ENCODE measurements at places on chromosomes 3 and 15.

DNA sequence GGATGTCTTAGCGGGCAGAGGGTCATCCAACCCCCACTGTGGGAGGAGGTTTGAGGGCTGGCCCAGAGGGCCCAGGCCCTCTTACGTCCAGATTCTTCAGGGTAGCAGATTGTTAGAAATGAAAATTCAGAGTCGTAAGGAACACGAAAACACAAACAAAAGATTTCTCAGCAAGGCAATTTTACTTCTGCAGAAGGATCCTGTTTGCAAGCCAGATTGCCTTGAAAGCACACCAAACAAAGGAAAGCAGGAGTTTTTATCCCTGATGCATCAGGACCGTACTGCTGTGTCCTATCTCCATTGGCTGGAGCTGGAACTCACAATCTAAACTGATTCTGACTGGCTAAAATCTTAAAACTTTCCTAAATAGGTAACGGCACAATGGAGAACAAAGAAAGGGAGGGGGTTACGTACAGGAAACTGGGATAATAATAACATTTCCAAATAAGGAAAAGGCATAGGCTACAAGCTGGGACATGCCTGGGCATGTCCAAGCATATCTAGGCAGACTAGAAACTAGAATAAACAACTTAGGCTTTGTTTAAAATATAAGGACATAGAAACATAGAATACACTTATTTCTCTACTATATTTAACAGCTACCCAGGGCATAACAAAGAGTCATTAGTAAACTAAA is 97.3 kb upstream of the C2CD4B start:
- no peak for DNase-seq

DNA sequence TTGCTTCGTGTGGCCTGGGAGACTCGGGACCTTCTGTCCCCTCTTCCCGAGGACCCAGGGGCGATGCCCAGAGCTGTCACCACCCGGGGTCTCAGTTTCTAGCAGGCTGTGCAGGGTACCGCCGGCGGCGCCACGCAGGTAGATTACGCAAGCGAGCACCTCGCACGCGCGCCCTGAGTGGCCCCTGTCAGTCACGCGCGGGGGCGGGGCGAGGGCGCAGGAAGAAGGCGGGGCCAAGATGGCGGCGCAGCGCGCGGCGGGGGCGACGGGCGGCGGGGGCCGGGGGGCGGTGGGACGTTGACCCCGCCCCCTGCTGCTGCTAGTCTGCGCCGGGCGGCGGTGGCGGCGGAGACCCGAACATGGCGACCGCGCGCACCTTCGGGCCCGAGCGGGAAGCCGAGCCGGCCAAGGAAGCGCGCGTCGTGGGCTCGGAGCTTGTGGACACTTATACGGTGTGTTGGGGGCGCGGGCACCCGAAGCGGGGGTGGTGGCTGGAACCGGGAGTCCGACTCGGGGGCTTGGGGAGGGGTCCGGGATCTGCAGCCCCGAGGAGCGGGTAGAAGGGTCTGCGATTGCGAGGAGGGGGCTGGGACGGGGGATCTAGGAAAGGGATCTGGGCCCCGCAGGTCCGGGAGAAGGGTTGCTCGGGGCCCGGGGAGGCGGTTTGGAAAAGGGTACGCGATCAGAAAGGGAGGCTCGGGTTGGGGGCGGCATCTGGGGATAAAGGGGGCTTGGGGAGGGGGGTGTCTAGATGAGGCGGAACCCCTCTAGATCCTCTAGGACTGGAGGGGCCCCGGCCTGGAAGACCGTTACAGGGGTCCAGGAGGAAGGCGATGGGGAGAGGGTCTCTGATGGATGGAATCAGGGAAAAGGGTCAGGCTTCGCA is at the start of gene NISCH:
Gene NISCH, plus strand, starts transcription at position 322 of the 886 bp plus-strand sequence. Its CDS starts 38 bp downstream, at position 360.
- peak; percentile 69 for DNase-seq

DNA sequence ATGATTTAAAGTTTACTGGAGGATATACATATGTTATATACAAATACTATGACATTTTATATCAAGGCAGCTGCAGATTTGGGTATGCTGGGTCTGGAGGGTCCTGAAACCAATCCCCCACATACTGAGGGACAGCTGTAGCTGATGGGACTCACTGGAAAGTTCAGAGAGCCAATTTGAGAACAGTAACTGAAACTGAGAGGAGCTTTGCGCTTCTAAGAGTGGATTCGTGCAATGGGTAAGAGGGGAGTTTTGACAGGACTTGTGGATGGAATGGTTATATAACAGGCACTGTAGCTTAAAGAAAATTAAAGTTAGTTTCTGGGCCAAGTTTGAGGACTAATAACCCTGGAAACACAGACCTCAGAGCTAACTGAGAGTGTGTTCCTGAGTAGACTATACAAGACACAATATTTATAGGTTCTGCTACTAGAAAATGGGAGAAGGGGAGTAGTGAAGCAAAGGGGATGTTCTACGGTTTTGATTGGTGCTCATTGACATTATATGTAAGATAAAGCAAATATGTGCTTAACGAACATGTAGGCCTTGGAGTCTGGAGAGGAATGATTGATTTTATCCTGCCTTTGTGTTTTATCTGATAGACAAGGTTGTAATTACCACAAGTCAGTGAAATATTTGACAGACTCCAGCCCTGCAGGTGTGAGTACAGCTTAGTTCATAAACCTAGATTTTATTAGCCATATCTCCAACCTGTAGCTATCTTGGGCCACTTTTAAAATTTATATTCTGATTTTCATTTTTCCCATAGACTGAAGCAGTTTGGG is 4.8 kb upstream of the ZMAT3 start:
- no peak for DNase-seq

DNA sequence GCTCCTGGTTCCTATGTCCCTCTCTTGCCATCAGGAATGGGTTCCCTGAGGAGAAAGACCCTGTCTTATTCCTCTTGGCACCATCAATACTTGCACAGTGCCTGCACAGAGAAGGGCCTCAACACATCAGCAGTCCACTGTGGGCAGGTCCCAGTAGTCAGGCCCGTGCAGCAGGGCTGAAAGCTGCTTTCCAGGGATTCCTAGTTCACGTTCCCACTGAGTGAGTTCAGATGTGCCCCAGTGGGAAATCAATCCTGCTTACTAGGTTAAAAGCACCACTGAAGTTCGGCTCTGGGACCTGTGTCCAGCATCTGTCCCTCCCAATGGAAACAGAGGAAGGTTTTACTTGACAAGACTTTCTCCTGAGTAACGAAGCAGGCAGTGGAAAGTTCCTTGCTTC is 15.7 kb downstream of the RAB43 start:
- DNase-seq = no peak

GRCh38 chr15:41506796-41507341 is 6.8 kb downstream of the LTK start:
- DNase-seq = no peak

DNA sequence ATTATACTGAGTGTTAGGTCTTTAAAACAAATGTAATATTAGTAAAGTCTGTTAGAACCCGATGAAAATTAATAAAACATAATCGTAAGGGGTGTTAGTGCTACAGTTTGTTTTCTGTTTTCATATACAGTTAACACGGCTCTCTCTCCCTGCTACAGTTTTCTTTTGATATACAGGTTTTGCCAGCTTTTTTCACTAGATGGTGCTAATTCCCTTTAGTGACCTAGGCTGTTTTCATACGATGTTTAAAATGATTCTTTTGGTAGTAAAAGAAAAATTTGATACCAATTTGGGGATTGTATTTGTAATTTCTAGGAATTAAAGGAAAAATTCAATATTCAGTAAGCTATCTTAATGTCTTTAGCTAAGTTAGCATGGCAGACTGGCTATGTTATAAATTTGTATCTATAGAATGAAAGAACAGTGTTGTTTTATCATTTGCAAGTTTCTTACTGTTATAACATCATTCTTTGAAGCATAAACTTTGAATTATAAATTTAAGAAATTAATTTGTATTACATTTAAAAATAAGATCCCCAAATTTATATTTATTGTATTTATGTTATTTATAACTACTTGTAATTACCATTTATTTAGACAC is 11.5 kb downstream of the APH1B start:
- no peak for DNase-seq

- no peak for DNase-seq
Measured at GRCh38 chr3:90099493-90099892, 992.1 kb downstream of the EPHA3 start.

- DNase-seq = no peak
Measured at GRCh38 chr15:49439678-49440395, 16.8 kb downstream of the FGF7 start.

DNA sequence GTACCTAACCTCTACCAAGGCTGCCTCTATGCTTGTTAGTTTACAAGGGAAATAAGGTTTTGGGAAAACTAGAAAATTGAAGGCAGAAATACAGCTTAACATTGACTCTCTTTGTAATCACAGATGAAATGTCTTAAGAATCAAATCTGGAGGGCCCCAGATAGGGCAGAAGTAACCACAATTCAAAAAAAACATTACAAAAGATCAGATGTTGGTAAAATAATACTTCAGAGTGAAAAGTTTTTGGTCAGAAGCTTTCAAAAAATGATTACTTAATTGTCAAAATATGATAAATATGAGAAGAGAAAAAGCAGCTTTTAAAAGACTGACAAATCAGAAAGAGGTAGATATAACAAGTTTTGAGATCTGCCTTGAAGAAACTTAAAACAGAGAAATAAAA is 425.1 kb upstream of the NECTIN3 start:
- DNase-seq = no peak

DNA sequence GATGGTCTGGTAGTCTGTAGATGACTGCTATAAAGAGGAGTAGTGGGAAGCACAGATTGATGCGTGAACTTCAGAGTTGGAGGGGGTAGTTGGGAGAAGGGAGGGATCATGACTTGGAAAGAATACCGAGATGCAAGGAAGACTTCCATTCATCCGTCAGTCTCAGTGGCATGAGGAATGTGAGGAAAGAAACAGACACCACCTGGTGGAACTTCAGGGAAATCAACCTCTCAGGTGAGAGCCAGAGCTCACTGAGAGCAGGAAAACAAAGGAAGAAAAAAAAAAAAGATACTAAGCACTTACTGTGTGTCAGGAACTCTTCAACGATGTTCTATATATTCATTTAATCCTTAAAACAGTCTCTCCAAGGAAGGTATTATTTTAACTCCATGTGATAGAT is 172.4 kb downstream of the OXSM start:
- DNase-seq = no peak

GRCh38 chr3:137695351-137695750 is 68.8 kb upstream of the SOX14 start:
- no peak for DNase-seq

DNA sequence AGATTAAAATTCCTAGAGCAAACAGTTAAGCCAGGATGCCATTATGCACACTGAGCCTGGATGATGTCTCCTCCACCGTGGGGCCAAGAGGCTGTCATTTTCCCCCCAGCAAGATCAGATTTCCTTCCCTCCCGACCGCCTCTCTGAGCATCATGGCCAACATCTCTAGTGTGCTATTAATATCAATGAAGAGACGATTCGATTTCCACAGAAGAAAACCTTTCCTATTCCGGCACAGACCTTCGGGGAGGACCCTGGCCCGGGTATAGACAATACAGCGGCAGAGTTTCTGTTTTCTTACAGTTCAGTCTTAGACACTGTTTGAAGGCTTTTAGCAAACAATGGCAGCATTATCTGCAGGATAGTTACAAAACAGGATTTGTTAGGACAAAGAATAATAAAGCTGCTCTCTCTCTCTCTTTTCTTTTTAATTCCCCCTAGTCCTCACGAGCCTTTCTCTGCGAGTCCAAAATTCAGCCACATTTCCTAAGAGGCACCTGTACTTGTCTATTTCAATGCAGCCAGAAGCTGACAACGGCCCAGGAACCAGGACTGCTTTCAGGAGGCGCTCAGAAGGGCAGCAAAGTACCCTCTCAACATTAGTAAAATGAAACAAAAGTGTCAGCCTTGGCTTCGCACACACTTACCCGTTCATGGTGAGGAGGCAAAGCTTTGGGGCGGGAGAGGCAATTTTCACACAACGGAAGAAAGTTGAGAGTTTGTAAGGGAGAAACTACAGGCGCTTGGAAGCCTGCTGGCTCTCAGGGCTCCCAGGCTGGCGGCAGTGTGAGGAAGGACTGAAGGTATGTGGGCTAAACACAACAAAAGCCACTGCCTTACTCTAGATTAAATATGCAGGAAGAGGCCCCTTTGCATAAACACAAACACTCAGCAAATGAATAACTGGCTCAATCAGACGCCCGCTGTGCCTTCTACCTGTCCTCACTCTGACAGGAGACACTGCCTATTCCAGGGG is 278.0 kb downstream of the FOXP1 start:
- DNase-seq = no peak

GRCh38 chr3:45123581-45124269 is 22.5 kb downstream of the CDCP1 start:
- DNase-seq = peak; percentile 30

DNA sequence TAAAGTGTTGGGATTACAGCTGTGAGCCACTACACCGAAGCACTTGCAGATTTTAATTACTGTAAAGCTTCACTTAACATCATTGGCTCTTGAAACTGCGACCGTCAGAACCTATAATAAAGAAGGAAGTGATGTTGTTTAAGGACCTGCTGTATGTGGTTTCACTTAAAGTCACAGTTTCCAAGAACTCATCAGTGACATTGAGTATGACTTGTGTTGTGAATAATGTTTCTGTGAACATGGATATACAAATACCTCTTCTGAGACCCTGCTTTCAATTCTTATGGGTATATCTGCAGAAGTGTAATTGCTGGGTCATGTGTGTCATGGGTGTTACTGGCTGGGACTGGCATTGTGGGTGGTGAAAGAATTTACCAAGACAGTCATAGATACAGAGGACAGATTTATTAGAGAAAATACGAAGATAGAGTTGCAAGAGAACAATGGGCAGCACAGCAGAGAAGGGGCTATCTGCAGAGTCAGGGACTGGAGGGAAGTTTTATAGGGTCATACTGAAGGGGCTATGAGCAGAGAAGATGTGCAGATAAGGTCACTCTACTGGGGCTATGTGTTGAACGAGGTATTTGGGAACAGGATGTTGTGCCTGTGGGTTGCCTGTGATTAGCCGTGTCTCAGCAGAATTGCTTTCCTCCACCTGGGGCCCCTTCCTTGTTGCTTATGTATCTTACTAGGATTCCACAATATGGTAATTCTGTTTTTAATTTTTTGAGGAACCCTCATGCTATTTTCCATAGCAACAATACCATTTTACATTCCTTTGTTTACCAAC is 4.5 kb downstream of the NDUFB5 start:
- DNase-seq = no peak

GRCh38 chr15:80778964-80779657 is at the start of gene CEMIP:
TSS of gene CEMIP (plus strand) at chr15:80779370. CDS start at chr15:80873880, 94,510 bp downstream.
- DNase-seq = peak; percentile 39

GRCh38 chr3:148604270-148605085 is 93.2 kb upstream of the AGTR1 start:
- DNase-seq = no peak

DNA sequence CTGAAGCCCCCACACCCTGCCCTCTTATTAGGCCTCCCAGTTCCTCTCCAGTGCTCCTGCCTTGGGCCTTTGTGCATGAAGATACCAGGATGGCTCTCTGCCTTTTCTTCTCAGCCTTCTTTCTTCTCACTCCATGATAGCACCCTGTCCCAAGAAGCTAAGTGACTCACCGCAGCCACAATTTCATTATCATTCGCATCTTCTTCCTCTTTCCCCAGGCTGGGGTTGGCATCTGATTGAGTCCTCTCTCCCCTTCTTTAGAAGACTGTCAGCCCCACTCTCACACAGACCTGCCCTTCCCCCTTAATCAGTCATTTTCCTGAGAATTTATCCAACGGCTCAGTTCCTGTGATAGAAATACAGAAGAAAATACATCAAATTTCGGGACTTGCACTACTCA is 102.0 kb downstream of the STAC start:
- DNase-seq = no peak
